ENCODE measurements at places on chromosomes 2 and 18. TPM values are rescaled to one million over a fixed set of nuclear protein-coding genes. Genes with fewer than 3 reads are reported as not detected.

- DNase-seq: no peak
Measured at GRCh38 chr2:26614216-26615138, 26.7 kb downstream of the CIB4 start.

DNA sequence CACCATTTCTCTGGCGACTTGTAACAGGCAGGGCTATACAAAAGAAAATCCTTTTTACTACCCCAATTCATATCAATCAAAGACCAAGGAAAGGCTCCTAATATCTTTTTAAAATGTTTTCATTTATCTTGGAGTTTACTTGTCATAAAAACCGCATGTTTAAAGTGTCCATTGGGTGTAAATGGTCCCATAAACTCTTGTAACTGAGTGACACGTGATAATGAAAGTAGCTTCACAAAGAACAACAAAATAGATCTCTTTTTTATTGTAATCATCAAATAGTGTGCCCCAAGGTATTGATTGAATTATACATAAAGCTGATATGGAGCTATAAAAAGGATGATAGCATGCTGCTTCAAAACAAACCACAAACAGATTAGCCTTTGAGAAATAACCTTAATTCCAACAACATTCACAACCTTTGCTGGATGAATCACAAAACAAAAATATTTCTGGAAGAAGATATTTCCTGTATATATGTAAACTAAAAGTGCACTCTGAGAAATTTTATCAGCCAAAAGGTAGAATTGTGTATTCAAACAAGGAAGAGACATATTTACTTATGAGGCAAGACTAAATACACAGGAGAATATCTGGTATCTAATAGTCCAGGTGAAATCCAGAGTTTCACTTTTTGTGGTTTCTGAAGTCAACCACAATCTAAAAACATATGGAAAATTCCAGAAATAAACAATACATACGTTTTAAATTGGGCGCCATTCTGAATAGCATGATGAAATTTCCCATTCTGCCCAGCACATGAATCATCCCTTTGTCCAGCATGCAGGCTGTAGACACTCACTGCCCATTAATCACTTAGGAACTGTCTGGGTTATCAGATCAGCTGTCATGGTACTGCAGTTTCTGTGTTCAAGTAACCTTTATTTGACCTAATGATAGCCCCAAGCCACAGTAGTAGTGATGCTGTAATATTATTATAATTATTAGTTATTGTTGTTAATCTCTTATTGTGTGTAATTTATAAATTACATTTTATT is 237.5 kb downstream of the PIK3C3 start:
- peak; percentile 13 for DNase-seq

- DNase-seq: no peak
Measured at GRCh38 chr2:120314690-120315366, 31.1 kb upstream of the INHBB start.

DNA sequence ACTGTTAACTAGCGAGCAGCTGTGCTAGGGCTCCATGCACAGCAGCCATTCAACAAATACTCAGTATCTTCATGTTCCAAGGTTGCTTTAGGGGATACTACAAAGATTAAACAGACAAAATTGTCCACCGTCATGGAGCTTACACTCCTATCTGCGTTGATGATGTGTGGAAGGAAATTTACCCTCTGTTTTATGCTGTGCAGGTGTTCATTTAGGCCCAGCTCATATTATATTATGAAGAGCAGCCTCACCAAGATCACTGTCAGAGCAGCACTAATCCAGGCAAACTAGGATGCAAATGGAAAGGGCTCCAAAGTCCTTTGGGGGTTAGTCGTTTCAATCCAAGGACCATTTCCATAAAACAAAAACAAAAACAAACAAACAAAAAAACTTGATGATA is 13.4 kb upstream of the WIPF1 start:
- no peak for DNase-seq

DNA sequence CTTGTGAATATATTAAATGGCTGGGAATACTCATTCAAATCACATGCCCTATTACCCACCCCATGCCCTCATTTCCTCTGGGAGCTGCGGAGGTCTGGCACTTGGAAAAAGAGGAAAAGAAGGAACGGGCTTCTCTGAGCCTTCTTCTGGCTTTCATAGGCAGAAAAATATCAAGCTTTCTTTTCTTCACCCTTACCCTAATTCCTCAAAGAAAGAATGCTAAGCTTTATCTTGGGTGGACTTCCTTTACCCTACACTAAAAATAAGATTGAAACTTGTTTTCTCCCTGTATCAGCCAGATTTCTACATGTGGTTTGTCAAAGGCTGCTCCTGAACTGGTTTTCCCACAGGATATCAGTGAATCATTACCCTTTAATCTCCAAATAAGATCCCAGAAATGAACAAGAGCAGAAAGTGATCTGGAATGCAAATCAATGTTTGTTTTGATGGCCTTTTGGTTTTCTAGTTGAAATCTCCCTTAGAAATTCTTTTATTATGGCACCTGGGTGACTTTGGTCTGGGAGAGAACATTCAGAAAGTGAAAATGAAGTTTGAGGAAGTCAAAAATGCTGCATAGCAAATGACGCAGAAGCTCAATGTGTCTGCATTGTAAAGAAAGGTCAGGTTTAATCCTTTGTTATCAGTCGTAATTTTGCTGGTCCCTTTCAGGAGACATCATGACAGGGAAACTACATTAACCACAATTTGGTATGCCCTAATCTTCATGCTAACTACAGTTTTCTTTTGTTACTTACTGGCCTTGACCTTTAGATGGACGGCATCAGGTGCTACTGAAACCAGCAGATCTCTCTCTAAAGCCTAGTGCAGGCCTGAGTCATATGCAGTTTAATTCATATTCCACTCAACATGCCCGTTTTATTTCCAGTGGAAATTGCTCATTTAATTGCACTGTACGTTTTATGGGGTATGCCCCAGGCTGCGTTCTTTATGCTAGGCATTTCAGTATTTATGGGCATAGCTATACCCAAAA is 46.6 kb upstream of the HNRNPA3 start:
- DNase-seq: peak; percentile 24

The MYOM1 gene
- 0.02 TPM for total RNA-seq

- DNase-seq: peak; percentile 55
Measured at GRCh38 chr2:71746946-71747501, 293.7 kb downstream of the DYSF start.

- peak; percentile 58 for DNase-seq
Measured at GRCh38 chr2:168490015-168490874, 34.2 kb downstream of the CERS6 start.

DNA sequence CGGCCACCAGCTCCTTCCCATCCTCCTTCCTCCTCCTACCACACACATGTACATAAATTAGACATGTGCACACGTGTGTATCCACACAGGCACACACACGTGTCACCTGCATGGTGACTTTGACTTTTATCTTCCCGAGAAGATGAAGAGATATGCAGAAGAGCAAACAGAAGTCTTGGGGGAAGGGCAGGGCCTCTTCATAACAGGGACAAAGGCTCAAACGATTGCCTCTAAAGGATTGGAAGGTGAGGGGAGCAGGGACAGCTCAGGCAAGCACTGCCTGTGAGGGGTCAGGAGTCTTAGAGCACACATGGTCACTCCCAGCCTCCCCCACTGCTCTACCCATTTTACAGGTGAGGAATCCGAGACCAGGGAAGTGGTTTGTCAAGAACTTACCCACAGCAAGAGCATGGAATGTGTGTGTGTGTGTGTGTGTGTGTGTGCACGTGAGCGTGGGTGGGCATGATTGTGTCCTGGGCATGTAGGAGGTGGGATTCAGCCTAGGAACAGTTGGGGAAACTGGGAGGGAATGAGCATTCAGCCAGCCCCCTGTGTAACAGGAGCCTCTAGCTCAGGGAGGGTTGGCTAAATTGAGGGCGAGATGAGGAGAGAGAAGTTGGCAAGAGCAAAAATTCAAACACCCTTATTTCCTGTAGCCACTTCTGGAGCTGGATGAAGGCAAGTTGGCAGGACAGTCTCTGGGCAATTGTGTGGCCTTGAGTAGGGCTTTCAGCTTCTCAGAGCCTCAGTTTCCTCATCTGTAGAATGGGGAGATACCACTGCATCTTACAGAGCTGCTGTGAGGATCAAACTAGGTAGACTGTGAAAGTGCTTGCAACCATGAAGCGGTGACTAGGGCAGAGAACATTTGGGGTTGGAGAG is 24.2 kb downstream of the CIB4 start:
- no peak for DNase-seq
